ENCODE measurements at places on chromosomes 7 and 10.

GRCh38 chr7:138510003-138510402 lies 49.9 kb downstream of the TRIM24 start:
- DNase-seq: no peak

GRCh38 chr10:96513305-96513697 lies 425 bp downstream of the TLL2 start:
- DNase-seq: no peak

DNA sequence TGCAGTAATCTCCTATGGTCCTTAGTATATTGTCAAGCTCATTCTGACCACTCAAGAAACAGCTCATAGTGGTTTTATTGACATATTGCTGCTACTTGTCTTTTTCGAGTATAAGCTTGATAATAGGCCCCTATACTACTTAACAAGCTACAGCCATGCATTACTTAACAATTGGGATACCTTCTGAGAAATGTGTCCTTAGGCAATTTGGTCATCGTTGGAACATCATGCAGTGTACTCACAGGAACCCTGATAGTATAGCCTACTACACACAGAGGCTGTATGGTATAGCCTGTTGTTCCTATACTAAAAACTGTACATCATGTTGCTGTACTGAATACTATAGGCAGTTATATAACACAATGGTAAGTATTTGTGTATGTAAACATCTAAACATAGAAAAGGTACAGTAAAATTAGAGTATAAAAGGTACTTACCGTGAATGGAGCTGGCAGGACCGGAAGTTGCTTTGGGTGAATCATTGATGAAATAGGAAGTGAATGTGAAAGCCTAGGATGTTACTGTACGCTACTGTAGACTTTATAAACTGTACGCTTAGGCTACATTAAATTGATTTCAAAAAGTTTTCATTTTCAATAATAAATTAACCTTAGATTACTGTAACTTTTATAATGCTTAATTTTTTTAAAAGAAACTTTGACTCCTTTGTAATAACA lies 160.9 kb downstream of the LRRC4 start:
- DNase-seq: no peak

- DNase-seq: no peak
Measured at GRCh38 chr10:124075231-124075955, 18.0 kb downstream of the CHST15 start.

- DNase-seq: no peak
Measured at GRCh38 chr10:96516337-96516736, 2.6 kb upstream of the TLL2 start.

GRCh38 chr10:3542185-3542611 lies 242.8 kb downstream of the KLF6 start:
- peak; percentile 87 for DNase-seq

- no peak for DNase-seq
Measured at GRCh38 chr7:29091715-29092114, 54.6 kb downstream of the CPVL start.

GRCh38 chr7:40827222-40828085 lies 692.6 kb downstream of the SUGCT start:
- DNase-seq: peak; percentile 67

- DNase-seq: no peak
Measured at GRCh38 chr7:77288676-77289320, 89.2 kb upstream of the FGL2 start.

- DNase-seq: peak; percentile 79
Measured at GRCh38 chr7:17493446-17493845, 195.0 kb downstream of the AHR start.

DNA sequence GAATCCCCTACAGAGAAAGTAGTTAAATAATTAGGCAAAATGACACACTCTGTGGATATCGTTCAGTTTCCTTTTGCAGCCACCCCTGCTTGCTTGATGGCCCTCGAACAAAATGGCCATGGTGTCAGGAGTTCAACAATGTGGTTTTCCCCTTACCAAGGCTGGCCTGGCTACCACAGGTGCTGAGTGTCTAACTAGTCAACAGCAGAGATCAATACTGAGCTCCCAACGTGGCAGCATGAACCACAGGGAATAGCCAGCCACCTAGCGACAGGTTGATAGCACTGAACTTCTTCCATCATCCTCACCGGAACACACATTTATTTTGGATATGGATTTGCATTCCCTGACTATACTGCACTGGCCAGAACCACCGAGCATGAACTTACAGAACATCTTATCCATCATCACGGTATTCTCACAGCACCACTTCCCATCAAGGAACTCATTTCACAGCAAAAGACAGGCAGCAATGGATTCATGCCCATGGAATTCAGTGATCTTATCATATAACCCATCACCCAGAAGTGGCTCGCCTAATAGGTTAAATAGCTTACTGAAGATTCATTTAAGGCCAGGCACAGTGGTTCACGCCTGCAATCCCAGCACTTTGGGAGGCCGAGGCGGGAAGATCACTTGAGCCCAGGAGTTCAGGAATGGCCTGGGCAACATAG lies 6.3 kb downstream of the C10orf67 start:
- peak; percentile 89 for DNase-seq

DNA sequence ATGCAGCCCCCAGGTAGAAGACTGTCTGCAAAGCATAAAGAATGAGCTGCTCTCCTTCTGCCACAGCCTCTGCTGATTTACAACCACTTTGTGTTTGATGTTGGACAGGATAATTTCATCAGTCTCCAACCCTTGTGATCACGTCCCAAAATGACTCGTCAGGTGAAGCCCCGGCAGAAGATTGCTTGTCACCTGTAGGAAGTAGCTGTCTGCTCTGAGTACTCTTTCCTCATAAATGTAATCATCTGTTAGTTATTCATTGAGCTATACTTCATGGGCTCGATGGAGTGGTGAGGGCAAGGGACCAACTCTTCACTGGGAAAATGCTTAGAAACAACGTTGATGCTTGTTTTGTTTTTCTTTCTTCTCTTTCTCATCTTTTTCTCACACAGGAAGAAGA lies 290.9 kb upstream of the SP8 start:
- no peak for DNase-seq

DNA sequence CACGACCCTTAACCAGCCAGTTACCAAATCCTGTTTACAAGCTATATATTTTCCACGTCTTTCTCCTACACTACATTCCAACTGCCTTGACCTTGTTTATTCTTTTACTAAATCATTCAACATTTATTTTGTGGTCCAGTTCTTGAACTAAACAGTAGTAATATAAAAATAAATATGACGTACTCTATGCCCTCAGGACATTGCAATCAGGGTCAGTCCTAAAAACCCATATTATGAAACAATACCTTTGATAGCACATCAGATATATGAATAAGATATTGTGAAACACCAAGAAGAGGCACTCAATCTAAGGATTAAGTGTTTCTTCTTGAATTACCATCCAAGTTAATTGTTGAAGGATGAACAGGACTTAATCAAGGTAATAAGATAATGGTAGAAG lies 52.5 kb upstream of the WNT16 start:
- DNase-seq: no peak

- DNase-seq: no peak
Measured at GRCh38 chr10:123496996-123497660, 169.0 kb upstream of the GPR26 start.

DNA sequence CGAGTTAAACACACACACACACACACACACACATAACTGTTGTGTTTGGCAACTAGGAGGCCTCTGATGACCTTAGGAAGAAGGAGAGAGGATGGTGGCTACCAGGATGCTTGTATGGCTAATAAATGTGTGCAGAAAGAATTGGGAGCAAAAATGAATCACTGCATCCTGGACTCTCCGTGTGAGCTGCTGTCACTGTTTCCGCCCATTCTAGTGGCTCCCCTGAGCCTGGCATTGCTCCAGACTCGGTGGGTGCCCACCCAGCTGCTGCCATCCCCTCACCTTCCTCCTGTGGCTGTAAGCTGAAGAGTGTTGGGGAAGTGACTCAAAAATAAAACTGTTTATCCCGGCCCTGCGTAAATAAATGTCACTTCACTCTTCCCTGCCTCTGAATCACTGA lies 149.5 kb upstream of the MINDY3 start:
- DNase-seq: no peak

GRCh38 chr10:128065881-128066534 lies 60.2 kb downstream of the MKI67 start:
- DNase-seq: no peak

DNA sequence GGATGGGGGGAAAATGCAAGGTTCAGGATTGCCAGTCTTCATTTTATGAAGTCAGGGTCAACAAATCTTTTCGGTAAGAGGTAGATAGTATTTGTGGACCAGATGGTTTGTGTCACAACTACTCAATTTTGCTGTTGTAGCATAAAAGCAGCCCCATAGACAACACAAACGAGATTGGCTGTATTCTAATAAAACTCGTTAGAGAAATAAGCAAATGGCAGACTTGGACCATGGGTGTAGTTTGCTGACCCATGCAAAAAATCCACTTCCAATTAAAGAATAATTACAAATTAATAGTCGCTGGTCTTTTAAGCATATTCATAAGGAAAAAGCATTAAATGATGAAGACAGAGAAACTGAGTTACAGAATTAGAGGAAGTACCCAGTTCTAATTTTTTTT lies 247.1 kb downstream of the CRPPA start:
- no peak for DNase-seq

GRCh38 chr10:29412485-29412884 lies 123.6 kb downstream of the LYZL1 start:
- DNase-seq: no peak

GRCh38 chr7:38428041-38428440 lies 154.6 kb upstream of the TARP start:
- DNase-seq: peak; percentile 19

DNA sequence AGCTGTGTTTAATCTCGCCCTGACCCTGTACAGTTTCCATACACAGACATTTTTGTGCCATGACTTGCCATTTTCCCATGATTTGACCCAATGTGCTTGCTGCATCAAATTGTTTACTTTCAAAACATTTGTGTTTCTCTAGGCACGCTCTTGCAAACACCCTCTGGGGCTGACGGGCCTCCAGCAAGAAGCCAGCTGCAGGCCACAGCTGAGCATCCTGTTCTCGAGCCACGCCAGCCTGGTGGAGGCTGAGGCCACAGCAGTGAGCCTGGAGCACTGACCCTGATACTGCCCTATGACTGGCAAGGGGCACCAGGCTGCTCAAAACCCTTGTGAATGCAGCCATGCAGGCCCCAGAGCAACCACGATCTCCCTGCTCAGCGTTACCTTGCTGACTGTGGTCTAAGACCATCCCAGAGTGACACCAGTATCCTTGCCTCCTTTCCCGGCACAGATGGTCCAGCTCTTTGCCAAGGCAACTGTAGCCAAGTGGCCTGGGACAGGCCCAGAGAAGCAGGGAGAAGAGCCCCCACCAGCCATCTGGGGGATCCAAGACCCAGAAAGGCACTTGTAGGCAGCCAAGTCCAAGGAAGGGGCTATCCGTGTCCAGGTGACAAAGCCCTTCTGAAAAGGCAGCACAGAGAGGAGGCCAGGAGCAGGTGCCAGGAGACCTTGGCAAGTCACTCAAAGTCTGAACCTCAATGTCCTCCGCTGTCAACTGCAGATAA lies 78.5 kb downstream of the OAT start:
- peak; percentile 58 for DNase-seq

- DNase-seq: peak; percentile 97
Measured at GRCh38 chr7:7438851-7439250, 96.8 kb downstream of the COL28A1 start.

DNA sequence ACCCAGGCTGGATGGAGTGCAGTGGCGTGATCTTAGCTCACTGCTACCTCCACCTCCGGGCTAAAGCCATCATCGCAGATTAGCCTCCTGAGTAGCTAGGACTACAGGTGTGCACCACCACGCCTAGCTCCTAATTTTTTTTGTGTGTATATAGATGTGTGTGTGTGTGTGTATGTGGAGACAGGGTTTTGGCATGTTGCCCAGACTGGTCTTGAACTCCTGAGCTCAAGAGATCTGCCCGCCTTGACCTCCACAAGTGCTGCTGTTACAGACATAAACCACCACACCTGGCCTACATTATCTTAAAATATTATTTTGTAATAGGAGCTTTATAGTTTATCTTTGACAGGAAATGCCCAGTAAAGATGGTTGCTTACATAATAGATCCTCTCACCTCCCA lies 25.0 kb downstream of the FOXP2 start:
- DNase-seq: no peak

DNA sequence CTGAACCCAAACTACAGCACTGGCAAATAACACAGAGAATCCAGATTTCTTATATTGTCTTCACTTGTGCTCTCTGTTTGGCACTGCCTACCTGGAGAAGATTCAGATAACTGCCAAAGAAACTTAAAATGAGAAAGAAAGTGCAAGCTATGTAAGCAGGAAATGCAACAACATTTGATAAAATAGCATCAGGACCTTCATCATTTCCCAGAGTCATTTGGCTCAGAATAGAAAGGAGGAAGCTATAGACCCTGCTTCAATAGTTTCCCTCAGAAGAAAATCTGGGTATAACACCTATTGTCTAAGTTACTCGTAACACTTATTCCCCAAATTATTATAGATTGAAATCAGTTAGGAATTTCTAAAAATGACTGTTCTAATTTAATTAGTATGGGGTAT lies 56.2 kb downstream of the CC2D2B start:
- DNase-seq: no peak

GRCh38 chr7:128203710-128204214 lies 37.3 kb upstream of the LEP start:
- DNase-seq: peak; percentile 6

DNA sequence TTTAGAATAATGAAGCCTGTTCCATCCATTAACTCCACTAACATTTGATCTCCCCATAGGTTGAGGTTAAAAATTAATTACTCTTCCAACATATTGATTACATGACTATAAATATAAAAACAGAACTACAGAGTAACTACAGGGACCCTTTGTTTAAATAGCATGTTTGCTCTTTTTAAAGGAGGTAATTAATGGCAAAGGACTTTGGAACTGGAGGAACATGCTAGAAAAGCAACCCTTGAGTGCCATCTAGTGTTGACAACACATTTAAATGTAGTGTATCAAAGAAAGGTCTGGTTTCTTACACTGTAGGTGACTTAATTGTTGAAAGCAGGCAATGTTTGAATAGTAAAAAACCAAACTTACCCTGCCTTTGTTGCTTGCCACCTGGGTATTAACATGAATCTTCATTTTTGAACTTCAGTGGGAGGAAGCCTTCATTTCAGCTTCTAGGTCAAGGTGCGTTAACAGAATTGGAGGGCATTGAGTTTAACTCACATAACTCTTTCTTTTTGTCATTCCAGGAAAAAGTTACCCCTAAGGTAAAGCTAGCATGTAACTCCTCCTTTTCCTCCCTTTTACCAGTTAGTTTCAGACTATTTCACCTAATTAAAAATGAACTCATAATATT lies 52.6 kb upstream of the CAPZA2 start:
- DNase-seq: peak; percentile 65

GRCh38 chr10:76115471-76116155 lies 684.2 kb downstream of the LRMDA start:
- no peak for DNase-seq

GRCh38 chr10:11212288-11213085 lies 194.8 kb downstream of the CELF2 start:
- DNase-seq: no peak
